Gastroesophageal sphincter (tissue), 4 donors: ENCODE measurements at places on chromosomes 2 and 18.
A peak's percentile ranks its signal among the peaks of the same experiment; 100 is the strongest.

DNA sequence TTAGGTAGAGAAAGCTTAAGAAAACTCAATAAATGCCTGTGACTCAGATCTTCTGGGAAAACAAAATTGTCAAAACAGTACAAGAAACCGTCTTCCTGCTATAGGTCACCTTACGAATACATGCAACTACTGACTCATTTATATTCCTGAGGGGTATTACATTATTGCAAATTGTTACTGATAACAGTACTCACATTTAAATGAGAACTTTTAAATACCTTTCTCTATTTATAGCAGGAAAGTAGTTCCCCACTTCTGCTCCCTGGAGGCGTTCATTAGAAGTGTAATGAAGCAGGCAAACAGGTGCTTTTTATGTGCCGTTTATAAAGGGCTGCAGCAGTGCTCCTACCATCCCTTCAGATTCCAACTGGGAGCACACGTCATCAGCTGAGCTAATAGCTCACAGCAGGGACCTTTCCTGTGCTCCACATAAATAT is 65.1 kb upstream of the RPRM start:
- no peak for ATAC-seq

DNA sequence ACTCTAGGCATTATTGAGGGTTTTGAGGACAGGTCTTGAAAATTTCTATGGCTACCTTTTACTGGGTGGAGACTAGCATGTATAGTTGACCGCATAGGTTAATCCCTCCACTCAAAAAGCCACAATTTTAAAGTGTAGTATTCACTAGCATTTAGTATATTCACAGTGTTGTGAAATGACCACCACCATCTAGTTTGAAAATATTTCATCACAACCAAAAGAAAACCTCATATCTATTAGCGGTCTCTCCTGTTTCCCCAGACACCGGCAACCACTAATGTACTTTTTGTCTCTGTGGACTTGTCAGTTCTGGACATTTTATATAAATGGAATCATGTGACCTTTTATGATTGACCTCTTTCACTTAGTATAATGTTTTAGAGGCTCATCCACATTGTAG is 53.9 kb downstream of the MSH2 start:
- no peak for ATAC-seq

DNA sequence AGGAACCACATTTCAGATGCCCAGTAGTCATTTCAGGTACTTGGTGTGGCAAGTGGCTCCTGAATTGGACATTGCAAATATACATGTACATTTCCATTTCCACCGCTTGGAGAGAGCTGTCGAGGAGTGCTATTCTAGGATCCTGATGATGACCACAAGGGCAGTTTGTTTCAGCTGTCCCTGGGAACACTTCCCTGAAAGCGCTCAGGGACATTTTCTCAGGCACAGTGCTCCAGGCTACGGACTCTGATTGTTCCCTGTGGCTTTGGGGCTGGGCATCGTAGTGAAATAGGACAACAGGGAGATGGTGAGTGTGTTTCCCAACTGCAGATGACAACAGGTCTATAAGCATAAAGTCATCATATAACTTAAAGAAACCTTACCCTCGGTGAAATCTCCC is 3.1 kb downstream of the DBI start:
- ATAC-seq = no peak

DNA sequence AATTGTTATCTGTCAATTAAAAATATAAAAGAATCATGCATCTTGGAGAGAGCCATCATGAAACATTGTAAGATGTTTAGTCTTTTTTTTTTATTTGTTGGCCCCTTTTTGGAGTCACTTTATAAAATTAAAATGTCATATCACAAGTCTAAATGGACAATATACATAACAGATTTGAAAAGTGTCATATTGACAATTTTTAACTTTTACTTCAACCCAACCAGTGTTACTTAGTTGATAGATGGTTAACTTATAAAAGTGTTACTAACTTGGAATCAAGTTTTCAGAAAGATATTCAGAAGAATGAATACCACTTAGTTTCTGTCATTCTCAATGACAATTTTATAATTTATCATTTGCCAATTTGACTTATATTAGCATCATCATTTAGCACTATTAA is 218.3 kb downstream of the OTX1 start:
- no peak for ATAC-seq

GRCh38 chr2:157751462-157752058 is 122.9 kb upstream of the ACVR1C start:
- no peak for ATAC-seq

DNA sequence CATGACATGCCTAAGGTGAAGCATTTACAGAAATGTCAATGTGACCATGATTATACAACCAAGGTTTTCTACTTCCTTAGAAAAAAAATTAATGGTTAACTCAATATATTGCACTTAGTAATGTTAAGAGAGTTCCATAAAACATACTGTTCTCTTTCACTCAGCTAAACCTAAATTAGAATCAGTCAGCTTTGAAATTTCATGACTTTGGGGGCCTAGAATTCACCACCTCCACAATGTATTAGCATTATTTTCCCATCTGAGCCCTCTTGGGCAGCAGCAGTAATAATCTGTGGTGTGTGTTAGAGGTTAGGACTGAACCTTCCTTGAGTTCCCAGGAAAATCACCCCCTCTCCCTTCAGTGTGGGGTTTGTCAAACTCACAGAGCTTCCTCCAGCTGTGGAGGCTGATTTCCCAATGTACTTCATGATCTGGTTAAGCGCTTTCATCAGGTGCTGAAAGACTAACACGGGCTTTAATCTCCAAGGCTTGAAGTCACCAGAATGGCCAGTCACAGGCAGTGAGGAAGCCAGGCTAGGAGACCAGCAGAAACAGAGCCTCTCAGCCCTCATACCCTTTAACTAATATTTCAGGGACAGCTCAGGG is 7.1 kb upstream of the UPP2 start:
- no peak for ATAC-seq

DNA sequence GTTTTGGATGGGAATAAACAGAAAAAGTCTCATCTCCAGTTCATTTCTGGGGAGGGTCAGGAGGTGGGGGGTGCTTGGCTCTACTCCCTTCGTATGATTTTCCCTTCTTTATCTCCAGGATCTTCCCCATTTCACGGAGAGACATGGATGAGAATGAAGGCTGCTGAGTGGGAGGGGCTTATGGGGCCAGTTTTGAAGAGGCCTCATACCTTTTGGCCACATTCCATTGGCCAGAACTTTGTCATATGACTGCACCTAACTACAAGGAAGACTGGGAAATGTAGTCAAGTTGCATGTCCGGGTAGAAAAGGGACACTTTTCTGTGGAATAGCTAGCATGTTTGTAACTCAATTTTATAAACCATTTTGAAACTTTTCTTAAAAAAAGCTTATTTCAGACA is 117.6 kb downstream of the NEDD4L start:
- ATAC-seq = no peak

DNA sequence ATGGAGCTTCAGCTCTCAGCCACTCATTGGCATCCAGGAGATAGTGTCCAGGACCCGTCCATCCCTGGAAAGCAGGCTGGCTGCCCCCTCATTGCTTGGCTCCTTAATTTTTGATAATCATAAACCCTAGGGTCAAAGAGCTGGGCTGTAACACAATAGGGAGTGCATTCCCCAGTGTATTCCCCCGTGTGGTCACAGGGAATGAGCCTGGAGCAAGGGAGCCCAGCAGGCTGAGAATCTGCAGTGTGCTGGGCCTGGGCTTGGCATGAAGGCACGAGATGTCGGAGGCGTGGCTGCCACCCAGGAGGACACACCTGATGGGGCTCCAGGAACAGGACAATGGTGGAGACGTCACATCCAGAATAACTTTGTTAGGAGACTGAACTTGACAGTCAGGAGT is 18.7 kb downstream of the TPRKB start:
- no peak for ATAC-seq

DNA sequence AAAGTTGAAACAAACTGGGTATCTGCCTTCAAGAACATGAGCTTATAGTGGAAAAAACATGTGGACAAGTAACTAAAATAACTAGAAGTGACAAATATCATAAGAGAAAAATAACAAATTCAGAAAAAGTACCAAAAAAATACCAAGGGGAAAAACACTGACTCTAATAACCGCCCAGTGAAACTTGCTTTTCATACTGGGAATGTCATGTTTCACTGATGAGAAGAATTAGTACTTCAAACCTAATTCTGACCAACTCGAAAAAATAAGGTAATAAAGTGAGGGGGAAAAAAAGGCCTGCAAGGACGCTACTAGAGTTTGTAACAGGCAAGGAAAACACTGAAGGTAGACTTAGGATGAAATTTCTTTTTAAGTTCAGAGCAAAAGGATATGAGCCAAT is 83.6 kb downstream of the RTTN start:
- no peak for ATAC-seq

DNA sequence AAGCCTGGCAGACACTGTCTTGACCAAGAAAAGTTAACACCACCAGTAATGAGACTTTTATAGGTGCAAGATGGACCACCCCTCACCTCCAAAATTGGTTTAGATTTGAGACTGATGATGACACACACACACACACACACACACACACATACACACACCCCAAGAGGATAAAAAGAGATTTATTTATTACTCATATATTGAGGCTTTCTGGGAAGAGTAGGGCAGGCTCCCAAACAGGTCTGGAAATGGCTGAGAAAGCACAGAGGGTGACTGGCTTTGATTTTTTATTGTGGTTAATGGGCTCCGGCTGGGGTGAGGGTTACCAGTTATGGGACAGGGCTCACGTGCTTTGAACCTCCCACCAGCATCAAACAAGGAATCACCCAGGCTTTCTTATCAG is 54.2 kb upstream of the ADAM23 start:
- no peak for ATAC-seq

- ATAC-seq = no peak
Measured at GRCh38 chr2:216109962-216110614, 940 bp downstream of the XRCC5 start.

GRCh38 chr2:74821177-74822126 is 12.5 kb upstream of the HK2 start:
- ATAC-seq = no peak

DNA sequence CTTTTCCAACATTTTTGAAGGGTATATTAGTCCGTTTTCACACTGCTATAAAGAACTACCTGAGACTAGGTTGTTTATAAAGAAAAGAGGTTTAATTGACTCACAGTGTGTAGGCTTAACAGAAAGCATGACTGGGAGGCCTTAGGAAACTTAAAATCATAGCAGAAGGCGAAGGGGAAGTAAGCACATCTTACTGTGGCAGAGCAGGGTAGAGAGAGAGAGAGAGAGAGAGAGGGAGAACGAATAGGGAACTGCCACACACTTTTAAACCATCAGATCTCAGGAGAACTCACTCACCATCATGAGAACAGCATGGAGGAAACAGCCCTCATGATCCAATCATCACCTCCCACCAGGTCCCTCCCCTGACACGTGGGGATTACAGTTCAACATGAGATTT is 420.3 kb downstream of the SOCS6 start:
- no peak for ATAC-seq

DNA sequence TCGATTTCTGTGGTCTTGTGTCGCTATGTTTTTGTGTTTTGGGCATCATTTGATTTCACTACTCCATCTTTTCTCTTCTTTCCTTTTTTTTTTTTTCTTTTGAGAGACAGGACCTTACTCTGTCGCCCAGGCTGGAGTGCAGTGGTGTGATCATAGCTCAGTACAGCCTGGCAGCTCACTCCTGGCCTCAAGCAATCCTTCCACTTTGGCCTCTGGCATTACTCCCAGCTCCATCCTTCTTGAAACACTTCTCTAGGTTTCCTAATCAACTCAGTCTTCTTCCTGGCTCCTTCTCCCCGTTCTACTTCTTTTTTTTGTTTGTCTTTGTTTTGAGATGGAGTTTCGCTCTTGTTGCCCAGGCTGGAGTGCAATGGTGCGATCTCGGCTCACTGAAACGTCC is 26.5 kb downstream of the TCF23 start:
- no peak for ATAC-seq

DNA sequence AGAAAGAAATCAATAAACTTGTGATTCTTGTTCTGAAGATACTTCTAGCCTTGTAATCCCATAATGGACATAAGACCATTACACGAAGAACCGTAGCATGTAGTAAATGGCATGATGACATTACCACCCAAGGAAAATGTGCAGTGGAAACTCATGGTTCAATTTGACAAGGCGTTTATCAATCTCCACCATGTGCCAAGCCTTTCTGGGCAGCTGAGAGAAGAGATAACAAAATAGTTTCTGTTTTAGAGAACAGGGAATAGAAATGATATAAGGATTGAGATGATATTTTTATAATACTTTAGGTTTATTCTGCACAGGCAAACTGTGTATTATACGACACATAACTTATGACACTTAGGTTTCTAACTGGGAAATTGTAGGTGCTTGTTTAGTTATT is 19.2 kb downstream of the ABI2 start:
- no peak for ATAC-seq

DNA sequence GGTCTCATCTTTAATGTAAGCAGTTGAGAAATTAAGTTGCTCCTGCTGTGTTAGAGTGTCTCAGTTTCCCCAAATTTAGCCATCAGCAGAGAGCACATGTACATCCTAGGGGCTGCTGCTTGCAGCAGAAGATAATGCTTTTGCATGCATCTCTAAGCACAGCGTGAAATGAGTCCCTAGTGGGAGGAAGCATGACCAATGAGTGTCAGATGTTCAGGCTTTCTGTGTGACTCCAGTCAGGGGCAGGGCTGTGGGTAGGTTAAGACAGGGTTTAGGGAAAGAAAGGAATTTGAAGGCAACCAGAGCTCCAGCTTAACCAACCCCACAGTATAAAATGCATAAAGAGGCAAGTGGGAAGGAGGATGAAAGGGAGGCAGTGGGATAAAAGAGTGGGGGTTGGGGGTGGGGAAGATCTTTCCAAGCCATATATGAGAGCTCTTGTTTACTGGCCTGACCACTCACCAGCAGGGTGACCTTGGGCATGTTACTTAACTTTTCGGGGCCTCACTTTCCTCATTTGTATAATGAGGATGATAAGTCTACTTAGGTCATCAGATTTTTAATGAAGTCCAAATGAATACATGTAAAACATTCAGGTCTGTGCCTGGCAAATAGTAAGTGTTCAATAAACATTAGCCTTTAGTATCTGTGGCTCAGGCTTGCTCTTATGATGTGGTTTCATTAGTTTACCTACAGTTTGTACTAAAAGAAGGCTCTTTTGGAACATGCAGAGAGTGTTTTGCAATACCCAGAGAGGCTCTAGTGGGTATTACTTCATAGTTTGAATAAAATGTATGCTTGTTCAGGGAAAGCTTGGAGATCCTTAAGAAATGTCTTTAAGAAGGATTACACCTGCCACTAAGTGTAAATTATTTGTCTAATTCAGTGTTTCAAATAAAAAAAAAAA is 42.7 kb upstream of the PELI1 start:
- ATAC-seq = peak; percentile 42

GRCh38 chr2:128607911-128608506 is 289.3 kb upstream of the HS6ST1 start:
- no peak for ATAC-seq
